ENCODE measurements at places on chromosomes 2 and 18.

- no peak for DNase-seq
Observed at GRCh38 chr2:171541202-171541887, 19.1 kb downstream of the CYBRD1 start.

GRCh38 chr2:74653589-74653984, 460 bp upstream of the SEMA4F start:
- no peak for DNase-seq

DNA sequence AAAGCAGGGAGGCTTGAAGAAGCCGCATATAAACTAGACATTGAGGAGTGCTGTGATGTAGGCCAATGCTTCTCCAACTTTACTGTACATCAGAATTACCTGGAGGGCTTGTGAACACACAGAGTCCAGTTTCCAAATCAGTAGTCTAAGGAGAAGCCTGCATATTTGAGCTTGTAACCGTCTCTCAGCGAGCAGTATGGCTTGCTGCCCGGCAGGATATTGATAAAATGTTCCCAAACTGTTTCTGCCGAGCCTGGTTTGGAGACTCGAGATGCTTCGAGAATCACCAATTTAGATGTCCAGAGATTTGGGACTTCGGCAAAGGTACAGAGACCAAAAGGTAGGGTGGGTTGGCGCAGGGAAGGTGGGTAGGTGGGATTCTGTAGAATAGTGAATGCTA, 11.0 kb upstream of the RAB31 start:
- no peak for DNase-seq

DNA sequence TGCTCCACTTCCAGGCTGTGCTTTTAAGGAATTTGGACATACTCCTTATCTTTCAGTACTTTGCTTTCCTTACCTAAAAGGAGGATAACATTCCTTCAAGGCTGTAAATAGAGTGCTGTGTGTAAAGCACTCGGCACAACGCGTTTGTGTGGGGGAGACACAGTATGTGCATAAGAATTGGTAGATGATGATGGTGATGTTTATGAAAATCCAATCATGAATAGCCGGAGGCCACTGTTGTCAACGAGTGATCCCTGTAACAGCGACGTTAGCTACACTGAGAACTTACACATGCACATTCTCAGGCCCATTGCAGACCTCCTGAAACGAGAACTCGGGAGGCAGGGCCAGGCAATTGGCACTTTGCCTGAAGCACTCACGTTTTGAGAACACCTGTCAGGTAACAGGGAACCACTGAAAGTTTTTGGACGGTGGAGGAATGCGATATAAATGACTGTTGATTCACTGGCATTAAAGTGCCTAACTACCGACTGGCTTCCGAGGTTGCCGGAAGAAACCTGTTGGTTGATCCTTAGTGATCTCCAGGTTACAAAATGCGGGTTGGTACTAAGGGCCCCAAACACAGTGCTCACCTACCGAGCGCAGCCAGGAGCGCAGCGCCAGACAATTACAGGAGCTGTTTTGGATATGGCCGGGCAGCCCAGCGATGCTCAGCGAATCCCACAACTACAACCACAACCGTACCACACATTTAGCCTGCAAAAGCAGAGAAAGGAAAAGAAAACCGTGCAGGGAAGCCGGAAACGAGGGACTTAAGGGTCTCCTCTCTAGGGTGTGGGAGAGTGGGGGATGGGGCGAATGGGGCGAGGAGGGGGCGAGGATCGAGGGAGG, 1.0 kb upstream of the MAP4K4 start:
- DNase-seq: no peak

- DNase-seq: peak; percentile 57
Observed at GRCh38 chr2:65264821-65265670, 37.4 kb downstream of the ACTR2 start.

DNA sequence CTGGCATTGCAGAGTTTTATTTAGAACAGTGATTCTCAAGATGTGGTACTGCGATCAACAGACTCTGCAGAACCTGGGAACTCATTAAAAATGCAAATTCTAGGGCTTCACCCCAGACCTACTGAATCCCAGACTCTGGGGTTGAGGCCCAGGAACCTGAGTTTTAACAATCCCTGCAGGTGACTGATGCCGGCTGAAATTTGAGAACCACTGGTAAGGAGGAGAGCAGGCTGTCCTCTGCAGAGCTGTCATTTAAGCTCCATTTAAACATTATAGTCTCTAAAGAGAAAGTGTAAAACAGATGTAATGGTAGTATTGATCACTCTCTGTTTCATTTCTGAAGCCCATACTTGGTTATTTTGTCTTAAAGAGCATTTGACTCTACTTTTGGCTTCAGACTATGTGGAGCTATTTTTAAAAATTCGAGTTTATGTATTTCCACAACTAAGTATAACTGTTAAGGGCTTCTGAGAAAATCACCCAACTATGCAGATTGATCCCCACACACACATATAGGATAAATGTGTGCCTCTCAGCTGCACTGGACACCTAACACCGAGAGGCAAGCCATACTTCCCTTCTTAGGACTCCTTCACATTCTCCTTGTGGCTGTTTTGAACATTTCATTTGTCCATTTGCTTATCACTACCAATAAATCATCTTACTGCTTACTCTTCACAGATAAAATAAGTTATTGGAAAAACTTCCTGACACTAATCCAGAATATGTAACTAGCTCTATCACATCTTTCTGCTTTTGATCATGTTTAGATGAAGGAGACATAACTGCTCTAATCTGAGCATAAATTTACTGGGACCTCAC, 487.5 kb downstream of the DLGAP1 start:
- DNase-seq: no peak

- DNase-seq: no peak
Observed at GRCh38 chr2:147588191-147588590, 256.6 kb upstream of the ACVR2A start.

DNA sequence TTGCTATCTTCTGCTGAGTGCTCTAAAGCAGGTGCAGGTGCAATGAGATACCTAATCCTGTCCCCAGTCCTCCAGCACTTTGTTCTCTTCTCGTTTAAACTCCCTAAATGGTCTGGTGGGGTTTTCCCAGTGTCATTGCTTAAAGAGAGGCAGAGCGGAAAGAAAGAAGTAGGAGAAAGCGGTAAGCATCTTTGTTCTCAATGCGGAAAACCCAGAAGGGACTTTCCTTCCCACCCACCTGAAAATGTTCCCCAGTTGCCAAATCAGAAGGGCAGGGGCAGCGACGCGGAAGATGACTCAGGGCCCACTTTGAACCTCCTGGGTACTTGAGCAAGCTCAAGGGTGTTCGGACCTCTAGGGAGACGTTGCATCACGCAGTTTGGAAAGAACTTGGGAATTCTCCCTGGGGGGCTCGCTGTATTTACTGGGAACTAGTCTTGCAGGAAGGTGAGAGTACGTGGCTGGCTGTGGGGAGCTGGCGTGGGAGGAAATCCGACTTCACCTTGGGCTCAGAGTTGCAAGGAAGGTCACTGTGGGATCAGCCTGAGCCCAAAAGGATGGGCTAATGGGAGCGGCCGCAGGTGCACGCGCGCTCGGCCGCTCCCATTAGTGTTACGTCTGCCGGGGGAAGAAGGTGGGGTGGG, 589 bp upstream of the SGPP2 start:
- DNase-seq: no peak

GRCh38 chr2:239042046-239042445, 194.2 kb downstream of the TWIST2 start:
- DNase-seq: no peak

GRCh38 chr18:59985289-59985688, 85.5 kb downstream of the PMAIP1 start:
- DNase-seq: no peak

All from LoVo (cell line).